ENCODE measurements at places on chromosomes 16 and 17.

DNA sequence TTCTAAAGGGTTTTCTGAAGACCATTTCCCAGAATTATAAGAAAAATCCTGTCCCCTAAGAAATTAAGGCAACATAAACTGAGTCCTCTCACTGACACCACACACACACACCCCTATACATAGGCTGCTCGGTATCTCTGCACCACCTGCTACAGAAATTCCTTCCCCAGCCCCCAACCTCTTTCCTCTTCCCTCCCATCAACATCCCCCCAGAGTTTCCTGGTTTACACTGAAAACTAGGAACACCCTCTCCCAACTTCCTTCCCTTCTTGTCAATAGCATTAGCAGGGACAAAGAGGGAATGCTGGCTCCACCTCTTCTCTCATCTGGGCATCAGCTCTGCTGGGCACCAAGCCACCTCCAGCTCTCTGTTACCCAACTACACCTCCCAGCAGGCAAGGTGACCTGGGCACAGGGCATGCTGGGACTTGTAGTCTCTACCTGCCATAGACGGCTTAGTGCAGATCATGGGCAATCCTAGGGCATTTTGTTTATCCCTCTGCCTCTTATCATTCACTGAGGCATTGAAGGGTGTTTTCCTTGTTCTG, 15.7 kb downstream of the CAVIN1 start:
- no peak for DNase-seq

GRCh38 chr17:80464486-80464885, 11.9 kb downstream of the NPTX1 start:
- DNase-seq, result no peak

DNA sequence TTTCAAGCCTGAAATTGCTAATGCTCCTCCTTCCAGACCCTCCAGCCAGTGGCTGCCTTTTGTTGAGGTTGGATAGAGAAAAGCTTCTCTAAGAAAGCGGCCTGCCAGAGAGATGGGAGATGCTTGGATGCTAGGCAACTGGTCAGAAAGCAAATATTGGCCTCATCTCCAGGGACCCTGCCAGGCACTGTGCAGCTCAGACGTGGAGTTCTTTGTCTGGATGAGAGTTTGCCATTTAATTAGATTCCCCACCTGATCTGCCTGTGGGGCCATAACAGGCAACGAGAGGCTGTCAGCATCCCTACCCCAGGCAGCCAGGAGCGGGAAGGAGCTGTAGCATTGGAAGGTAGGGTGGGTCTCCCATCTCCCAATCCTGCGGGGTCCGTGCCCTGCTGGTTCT, 52.7 kb downstream of the ASIC2 start:
- DNase-seq, result no peak

DNA sequence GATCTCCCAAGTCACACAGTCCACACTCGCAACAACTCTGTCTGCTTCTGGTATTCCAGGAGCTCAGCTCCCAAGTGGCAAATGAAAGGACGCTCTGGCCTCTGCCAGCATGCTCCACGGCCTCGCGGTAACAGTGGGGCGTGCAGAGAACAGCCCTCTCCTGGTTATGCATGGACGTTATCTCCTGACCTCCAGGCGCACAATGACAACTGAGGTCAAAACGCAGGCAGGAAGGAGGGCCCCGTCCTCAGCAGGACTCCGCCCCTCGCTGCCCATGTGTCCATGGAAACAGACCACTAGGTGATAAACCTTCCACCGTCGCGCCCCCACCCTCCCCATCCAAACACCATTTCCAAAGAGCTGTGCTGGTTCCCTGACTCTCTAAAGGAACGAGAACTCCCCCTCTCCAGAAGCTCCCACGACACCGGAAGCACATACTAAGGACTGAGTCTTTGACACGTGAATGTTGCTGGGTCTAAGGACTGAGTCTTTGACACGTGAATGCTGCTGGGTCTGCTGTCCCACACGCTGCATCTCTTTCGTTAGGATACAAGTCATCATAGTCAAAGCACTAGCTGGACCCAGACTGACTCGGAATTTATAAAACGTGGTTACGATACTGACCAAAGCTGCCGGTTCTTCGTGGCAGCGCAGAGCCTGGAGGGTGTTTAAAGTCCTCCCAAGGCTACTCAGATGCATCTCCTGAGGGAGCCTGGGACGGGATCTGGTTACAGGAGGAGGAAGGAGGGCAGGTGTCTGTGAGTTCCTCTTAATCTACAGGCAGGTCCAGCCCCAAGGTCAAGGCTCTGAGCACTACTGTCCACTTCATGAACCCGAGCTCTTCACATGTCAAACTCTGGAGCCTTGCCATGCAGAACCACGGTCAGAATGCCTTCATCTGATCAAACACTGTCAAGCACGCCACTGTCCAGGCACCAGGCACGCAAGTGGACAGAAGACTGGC, 43.9 kb downstream of the KLHDC4 start:
- no peak for DNase-seq

DNA sequence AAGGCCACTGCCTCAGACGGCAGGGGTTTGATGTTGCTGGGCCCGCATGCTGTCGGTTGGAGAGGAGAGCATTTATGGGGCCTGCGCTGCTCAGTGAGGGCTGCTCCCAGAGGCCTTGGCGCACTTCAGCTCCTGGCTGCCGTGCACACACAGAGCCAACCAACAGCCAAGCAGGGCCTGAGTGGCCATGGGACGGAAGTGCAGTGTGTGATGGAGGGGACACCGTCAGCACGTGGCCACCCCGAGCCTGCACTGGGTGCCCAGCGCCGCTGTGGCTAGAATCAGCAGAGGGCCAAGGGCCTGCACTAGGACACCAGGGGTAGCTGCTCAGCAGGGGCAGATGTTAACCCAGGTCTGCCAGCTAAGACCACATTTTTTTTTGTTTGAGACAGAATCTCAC, 21.8 kb downstream of the KLHL36 start:
- DNase-seq, result no peak

GRCh38 chr16:56041556-56042140, 149.6 kb upstream of the GNAO1 start:
- no peak for DNase-seq

DNA sequence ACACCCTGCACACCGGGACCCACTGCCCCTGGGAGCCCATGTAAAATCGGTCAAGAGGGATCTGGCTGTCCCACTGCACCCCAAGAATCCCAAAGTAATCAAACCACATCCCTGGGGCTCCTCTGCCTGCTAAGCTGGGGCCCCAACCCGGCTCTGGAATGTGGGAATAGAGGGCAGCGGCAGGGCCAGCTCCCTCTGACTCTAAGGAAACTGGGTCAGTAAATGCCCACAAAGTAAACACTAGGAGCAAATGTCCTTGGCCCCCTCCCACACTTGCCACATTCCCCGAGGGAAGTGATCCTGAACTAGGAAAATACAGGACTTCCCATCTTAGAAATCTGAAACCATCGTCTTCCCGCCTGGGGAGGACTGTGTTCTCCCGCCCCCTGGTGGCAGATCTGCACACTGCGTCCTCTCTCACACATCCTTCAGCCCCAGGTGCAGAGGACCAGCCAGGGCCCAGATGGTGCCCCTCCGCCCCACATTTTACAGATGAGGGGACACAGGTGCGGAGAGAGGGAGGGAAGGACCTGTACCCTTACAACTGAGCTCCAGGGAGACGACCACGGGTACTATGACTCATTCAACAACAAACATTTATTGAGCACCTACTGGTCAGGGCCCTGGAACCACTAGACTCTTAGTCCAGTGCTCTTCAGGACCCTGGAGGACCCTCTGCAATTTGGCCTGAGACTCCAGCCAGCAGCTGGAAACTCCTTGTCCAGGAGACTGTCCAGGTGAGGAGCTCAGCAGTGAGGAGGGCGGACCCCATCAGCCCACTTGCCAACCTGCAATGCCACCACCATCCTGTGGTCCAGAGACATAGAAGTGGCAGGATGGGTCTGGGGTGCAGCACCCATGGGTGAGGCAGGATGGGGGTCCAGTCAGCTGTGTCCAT, 10.1 kb downstream of the P3H4 start:
- DNase-seq, result peak; percentile 85

DNA sequence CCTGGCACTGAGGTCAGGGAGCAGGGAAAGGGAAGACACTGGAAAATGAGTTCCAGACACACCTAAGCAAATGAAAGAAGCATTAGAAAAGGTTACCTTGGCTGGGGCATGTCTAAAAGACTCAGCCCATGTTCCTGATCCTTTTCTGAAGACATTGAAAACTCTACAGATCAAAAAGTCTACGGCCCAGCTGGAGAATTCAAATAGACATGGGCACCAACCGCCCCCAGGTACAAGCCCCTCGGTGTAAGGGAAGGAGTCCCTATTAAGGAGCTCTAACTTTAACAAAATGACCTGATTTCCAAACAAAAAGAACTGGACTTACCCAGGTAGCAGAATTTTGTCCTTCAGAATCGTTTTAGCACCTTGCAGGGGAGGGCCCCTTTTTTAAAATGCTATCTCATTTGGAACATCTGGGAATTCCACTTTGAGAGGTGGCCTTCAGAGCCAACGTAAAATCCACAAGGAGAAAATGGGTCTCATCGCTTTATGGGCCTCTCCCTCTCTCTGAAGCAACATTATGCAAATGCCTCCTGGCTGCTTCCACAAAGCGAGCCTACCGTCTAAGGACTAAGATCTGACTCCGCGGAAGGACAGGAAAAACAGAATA, 43.6 kb upstream of the RBFOX3 start:
- no peak for DNase-seq

GRCh38 chr17:9696279-9697044, 51.1 kb downstream of the USP43 start:
- no peak for DNase-seq

- peak; percentile 42 for DNase-seq
These were observed 4.2 kb downstream of the PYCARD start for GRCh38 chr16:31198207-31198882.

DNA sequence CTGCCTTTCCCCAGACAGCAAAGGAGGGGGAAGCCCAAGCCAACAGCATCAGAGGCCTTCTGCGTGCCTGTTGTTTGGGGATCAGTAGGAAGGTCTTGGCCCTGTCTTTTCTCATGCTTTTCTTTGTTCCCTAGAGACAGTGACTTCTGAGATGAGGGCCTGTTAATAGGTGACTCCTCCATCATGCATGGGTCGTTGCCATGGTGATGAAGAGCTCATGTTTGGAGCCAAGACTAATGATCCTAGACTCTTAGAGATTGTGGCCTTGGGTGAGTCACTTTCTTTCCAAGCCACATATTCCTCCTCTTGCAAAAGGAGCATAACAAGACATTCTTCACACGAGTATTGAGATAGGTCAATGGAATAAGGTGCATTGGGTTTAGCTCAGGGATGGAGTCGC, 201.1 kb upstream of the ASIC2 start:
- no peak for DNase-seq

DNA sequence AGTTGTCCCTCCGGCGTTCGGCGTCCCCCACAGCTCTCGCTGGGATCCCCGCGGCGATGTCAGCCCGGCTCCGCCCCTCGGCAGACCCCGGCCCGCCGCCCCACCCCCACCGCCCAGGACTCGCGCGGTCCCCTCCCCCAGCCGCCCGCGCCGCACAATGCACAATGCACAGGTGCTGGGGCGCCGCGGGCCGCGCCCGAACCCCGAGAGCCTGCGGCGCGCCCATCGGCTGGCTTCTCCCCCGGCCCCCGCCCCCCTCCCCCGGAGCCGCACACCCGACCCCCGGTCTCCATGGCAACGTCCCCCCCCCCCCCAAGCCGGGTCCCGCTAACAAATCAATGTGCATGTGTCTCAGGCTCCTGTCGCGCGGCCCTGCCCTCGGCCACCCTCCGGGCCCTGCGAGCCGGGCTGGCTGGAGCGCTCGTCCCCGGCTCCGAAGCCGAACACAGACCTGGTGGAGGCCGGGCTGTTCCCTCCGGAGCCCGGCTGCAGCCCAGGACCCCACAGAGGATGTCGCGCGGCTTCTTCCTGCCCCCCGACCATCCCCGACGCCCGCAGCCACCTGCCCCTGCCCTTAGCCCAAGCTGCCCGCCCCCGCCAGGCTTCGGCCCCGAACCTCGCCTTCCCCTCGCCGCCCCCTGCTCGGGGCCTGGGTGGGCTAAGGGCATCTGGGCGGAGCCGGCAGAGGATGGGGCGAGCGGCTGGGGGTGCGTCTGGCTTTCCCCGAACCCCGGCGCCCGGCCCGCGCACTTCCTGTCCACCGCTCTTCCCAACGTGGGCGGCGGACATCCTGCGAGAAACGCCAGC, 818 bp upstream of the CBX8 start:
- no peak for DNase-seq

DNA sequence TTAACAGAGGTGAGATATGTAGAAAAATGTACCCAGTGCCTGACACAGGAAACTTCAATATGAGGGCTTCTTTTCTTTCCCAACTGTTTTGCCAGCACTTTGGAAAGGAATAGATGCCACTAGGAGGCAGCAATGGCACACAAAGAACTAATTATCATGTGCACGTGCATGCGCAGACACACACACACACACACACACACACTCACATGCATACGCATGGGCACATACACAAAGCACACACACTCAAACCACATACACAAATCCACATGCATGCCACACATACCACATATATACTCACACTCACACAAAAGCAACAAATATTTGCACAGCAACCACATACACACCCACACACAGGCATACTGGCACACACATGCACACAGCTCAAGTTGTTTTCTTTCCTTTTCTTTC, 8.8 kb upstream of the CEP112 start:
- DNase-seq, result peak; percentile 64

GRCh38 chr17:57871155-57871554, 21.3 kb upstream of the MRPS23 start:
- no peak for DNase-seq

DNA sequence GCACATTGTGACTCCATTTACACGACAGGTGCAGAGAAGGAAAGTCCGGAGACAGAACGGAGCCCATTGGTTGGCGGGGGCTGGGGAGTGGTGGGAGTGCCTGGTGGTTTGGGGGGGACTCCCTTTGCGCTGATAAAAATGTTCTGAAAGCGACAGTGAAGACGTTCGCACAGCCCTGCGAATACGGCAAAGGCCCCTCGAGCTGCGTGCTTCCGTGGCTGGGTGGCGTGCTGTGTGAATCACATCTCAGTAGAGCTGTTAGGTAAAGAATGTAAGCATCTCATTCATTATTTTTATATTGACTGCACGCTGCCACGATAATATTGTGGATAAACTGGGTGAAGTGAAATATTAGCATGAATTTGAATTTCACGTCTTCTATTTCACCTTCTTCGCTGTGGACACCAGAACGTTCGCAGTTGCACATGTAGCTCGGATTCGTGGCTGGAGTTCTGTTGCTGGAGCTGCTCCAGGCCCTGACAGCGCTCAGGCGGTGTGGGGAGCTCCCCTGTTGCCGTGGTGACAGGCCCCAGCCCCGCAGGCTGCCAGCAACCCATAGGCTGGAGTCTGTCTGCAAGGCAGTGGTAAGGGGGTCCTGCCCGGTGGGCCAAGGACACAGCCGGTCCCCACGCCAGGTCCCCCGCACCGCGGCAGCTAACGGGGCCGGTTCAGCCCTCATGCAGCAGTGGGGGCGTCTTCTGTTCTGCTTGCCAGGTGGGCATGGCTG, 44.6 kb downstream of the SOX8 start:
- DNase-seq, result no peak

DNA sequence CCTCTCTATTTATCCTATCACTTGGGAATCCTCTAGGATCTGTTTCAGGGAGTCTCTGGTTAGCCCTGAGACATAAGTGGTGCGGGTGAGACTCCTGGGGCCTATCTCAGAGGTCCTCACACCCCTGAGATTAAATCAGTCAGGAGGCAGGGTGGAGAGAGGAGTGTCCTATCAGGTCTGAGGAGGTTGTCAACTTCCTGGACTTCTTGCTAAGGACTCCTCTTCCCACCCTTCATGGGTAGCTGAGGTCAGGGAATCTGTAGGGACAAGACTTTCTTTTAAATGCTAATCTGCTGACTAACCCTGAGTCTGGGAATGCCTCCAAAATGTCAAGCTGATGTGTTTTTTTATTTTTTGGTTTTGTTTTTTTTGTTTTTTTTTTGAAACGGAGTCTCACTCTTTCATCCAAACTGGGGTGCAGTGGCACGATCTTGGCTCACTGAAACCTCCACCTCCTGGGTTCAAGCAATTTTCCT, 6.6 kb upstream of the ARMC5 start:
- DNase-seq, result no peak
